ENCODE measurements at places on chromosomes 5 and 9.

DNA sequence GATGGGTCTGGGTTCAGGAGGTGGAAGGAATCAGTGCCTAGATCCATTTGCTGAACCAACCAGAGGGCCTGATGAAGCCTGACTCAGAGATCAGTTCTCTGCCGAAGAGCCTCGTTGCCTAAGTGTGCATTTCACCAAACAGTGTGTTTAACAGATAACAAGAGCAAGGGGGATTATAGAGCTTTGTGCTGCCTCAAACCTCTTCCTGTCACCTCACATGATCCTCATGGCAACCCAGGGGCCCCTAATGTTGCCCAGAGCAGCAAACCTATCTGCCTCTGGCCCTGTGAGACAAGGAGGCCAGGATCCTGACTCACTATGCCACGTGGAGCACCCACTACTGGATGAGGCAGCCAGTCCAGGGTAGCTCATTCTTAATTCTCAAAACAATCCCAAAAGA is 66.3 kb upstream of the EPB41L4B start:
- DNase-seq, result no peak

GRCh38 chr5:177361418-177362291 is 3.9 kb downstream of the RGS14 start:
- DNase-seq, result no peak

DNA sequence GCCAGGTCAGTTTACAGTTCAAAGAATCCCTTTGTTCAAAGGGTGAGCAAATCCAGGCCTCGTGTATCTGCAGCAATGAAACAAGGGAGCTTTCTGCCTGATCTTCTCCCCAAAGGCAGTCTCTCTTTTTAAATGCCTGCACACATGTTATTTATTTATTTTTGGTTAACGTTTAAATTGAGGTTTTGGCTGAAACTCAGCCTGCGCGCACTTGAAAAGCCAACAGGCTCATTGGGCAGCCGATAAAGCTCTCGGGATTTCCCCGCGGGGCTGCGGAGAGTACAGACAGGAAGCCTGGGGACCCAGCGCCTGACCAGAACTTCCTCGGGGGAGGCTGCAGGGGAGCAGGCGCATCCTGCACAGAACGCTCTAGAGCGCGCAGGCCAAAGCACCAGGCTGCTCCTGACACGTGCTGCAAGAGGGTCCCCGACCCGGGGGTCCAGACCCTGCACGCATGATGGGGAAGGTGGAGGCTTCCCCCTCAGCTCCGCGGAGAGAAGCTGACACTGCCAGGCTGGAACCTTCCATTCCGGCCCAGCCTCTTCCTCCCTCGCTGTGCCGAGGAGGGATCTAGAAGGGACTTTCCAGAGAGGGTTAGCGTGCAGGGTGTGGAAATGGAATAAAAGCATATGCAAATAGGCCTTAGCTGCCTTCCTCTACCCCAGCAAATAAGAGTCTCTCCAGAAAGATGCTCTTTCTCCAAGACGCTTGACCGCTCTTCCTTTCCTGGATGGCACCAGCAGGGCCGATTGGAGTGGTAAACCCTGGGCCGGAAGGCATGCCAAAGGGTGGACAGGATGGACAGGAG is 46.1 kb downstream of the PTTG1 start:
- DNase-seq, result peak; percentile 93

GRCh38 chr9:69346596-69347390 is 21.8 kb downstream of the ENTREP1 start:
- DNase-seq, result no peak

GRCh38 chr5:114957384-114957783 is 212.3 kb downstream of the TRIM36 start:
- no peak for DNase-seq

GRCh38 chr9:121286973-121287741 is 19.2 kb downstream of the GSN start:
- peak; percentile 44 for DNase-seq

- DNase-seq, result no peak
Measured at GRCh38 chr9:124273427-124274160, 15.8 kb downstream of the NEK6 start.

GRCh38 chr9:122217640-122218039 is 11.1 kb downstream of the LHX6 start:
- DNase-seq, result no peak

GRCh38 chr5:95863383-95863757 is 40.8 kb upstream of the GLRX start:
- DNase-seq, result no peak

DNA sequence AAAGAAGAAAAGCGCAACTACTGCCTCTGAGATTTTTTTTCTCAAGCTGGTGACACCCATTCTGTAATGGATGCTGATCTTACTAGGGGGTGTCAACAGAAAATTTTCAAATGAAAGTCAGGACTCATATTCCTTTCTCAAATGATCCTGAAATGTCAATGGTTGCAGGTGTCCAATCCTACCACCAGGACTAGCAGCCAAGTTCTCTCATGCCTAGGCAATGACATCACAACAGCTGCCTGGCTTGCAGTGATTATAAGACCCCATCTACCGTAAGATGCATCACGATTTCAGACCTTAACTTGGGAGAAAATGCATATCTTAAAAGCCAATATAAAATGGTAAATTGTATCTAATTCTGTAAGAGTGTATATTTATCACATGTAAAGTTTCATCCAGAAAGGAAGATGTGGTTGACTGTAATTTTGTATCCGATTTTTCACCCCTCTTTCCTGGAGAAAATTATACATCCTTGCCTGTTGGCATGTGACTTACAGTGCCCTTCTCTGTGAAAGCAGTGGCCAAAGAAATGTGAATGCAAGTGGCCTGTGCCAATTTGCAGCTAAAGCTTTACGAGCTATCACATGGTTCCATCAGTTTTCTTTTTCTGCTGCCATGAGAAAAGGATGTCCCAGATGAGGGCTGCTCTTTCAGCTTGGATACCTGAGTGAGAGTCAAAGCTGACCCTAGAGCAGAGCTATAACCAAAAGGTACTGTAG is 104.4 kb downstream of the DENND1A start:
- no peak for DNase-seq

DNA sequence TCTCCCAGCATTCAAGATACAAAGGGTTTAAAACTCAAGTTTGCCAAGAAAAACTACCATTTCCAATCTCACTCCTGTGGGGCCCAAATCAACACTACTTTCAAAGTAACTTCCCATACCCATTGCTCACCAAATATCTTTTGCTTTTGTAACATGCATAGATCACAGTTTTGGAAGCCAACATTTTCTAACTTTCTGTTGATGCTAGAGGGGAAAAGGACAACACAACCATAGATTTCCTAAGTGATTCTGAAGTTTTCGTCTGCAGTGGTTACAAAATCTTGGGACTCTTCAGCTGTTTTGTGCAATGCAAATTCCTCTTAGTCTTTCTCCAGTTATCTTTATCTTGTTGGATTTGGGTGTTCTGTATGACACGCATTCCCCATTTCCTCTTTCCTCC is 94.1 kb upstream of the PAPPA start:
- no peak for DNase-seq

DNA sequence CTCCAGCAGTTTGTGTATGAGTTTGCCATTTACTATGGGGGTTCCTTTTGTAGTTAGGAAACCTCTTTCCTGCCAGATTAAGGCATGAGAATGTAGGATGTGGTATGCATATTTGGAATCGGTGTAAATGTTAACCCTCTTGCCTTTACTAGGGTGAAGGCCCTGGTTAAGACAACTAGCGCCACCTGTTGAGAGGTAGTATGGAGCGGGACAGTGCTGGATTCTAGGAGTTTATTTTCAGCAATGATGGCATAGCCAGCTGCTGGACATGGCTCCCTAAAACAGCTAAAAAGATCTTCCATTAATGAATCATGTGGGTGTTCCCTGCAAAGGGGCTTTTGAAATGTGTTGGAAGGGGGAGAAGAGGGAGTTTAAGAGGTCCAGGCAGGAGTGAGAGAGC is 30.7 kb upstream of the GPX3 start:
- no peak for DNase-seq

GRCh38 chr9:1096155-1096964 is 46.2 kb downstream of the DMRT2 start:
- no peak for DNase-seq

DNA sequence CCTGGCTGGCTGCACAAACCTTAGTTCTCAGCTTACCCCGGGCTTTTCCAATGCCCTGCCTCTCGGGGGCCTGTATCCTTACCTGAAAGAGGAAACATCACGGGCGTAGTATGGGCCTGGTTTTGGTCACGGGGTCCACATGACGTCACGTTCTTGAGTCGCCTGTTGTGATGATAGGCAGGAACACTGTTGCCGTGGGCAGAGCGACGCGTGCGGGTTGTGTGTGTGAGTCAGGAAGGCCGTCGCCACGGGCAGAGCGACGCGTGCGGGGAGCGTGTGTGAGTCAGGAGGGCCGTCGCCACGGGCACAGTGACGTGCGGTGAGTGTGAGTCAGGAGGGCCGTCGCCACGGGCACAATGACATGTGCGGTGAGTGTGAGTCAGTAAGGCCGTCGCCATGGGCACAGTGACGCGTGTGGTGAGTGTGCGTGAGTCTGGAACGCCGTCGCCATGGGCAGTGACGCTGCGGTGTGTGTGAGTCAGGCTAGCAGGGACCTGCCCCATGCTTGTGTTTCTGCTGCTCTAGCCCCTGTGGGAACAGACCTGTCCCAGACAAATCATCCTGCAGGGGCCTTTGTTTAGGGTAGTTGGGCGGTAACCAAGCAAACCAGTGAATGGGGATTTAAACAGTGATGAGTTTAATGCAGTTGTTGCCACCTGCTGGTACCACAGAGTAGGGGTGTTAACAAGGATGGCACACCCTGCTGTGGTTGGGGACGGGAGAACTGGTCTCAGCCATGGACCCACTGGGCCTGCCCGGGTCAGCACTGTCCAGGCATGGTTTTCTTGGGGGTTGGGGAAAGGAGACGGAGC is 19.8 kb downstream of the TRIP13 start:
- DNase-seq, result peak; percentile 75

- DNase-seq, result no peak
Measured at GRCh38 chr5:86765778-86766502, 148.2 kb downstream of the COX7C start.

DNA sequence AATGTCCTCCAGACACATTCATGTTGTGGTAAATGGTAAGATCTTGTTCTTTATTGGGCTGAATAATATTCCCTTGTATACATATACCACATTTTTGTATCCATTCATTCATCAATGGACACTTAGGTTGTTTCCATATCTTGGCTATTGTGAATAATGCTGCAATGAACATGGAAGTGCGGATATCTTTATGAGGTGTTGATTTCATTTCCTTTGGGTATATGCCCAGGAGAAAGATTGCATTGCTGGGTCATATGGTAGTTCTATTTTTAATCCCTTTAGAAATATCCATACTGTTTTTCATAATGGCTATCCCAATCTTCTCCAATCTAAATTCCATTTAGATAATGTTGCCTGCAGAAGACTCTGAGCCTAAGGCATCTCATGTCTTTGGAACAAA is 78.0 kb upstream of the TNC start:
- DNase-seq, result no peak

- no peak for DNase-seq
Measured at GRCh38 chr9:70868661-70869652, 252.5 kb downstream of the TRPM3 start.

DNA sequence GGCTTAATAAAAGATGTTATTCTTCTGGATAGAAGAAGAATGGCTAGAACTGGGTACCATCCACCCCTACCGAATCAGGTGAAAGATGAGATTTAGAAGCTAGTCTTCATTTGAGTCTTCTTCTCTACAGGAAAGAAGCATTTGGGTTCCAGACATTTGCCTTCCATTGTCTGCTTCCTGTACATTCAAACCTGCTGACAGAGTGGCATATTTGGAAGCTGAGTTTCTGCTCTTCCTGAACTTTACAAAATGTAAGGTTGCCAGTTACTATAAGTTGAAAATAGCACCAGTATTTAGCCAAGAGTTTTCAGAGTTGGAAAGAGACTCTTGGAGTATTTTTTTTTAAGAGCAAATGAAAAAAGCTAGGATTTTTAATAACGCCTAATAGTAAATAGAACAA is 525.4 kb upstream of the TLE4 start:
- DNase-seq, result no peak

DNA sequence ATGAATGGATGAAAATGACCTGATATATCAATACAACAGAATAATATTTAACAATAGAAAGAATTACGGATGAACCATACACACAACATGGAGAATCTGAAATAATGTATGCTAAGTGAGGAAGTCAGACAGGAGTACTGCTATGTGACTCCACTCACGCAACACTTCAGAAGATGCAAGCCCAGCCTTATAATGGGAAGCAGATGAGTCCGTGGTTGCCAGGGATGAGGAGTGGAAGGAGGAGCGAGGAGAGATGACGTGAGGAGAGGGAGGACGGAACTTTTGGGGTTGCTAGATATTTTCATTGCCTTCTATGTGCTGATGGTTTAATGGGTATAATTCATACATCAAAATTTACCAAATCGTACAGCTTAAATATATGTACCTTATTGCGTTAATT is 55.4 kb upstream of the ERCC6L2 start:
- DNase-seq, result no peak

GRCh38 chr9:89122949-89123348 is 55.7 kb downstream of the SHC3 start:
- no peak for DNase-seq

GRCh38 chr5:7493081-7493480 is 97.1 kb downstream of the ADCY2 start:
- DNase-seq, result no peak

GRCh38 chr9:70165006-70165602 is 93.7 kb upstream of the SMC5 start:
- no peak for DNase-seq

- no peak for DNase-seq
Measured at GRCh38 chr5:157750320-157750719, 6.8 kb downstream of the LSM11 start.

DNA sequence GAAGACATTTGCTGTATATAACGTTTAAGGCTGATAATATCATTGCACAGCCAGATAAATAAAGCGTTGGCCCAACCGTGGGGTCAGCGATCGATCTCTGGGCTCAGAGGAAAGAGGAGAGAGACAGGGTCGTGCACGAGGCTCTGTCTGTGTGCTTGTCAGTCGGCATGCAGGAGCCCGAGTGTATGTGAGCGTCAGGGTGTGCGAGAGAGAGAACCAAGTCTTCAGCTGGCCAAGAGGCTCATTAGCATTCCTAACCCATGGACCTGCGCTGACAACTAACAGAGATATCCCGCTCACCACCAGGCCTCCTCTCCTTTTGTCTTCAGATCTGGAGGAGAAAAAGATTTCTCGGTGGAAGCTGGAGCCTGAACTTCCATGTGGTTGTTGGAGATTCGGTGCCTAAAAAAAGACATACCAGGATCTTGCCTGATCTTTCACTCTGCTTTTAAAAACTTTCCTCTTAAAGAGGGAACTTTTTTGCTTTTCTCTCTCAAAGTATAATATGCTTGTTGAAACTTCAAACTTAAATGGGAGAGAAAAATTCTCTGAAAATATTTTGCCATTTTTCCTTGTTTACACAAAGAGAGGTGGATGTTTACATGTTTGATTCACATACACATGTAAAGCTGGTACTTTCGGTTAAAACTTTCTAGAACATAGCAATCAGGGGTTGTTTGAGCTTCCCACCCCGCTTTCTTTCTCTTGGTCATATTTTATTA is 16.5 kb downstream of the NR2F1 start:
- DNase-seq, result no peak

DNA sequence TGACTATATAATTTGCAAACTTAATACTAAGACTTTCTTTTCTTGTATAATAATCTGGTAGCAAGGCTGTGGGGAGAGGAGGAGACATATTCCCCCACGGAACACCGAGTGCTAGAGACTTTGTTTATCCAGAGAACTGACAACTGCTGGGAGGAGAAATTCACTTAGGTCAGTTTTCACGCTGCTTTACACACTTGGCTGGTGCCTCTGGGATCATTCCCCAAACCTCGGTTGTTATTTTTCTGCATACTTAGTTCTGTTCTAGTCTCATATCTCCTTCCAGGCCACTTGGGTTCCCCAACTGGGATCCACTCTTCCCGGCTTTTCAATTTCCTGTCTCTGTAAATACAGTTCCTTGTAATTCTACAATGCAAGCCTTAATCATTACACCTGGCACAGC is 238.2 kb upstream of the ADAMTS16 start:
- no peak for DNase-seq

Data from T-helper 2 cell treated with Interferon-gamma antibody and Interleukin-4, amounts not matched to agents 5 μg/mL and 100 μg/mL, for 36 hours (primary cell).